ENCODE measurements at places on chromosomes 5 and 9.

- no peak for DNase-seq
Observed at GRCh38 chr9:127059765-127060361, 62.6 kb downstream of the ANGPTL2 start.

DNA sequence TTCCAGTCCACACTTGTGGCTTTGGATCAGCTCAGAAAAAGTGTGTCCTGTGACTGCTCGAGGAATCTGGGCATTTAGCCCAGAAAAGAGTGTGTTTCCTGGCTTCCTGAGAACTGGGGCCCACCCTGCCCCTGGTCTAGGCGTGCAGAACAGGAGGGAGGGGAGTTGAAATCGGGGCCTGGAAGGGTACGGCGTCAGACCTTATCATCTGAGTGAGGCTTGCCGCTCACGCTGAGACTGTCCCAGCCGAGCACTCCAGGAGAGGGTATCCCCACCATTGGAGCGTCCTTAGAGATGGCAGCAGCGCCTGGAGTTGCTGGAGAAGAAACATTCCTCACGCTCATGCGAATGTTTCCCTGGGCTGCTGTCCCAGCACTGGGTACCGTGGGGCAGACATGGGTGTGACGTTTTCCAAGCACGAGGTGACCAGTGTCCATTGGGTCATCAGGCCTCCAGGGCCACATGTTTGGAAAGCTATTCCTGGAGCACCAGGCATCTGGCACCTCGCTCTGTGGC lies 22.5 kb downstream of the NEK6 start:
- DNase-seq = no peak

- no peak for DNase-seq
Observed at GRCh38 chr9:107281922-107282667, 984 bp upstream of the RAD23B start.

GRCh38 chr5:140039561-140039960 lies 3.5 kb downstream of the NRG2 start:
- DNase-seq = no peak

GRCh38 chr5:69231851-69232250 lies 2.8 kb upstream of the CDK7 start:
- no peak for DNase-seq

GRCh38 chr5:144369006-144369405 lies 198.3 kb downstream of the KCTD16 start:
- no peak for DNase-seq

DNA sequence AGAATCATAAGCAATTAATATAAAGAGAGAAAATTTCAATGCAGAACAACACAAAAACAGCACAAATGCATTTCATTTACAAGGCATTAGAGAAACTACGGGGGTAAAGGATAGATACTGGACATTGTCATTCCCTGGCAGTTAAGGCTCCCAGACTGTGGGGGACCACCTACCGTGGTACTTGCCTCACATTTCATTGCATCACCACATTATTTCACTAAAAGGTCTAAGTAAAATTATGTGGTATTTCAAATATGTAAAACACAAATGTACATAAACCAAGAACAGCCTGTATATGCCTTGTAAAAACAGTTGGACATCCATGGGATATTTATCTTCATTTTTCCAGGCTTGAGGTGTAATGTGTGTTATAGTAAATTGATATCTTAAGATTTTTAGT lies 571.2 kb upstream of the ZNF462 start:
- DNase-seq = no peak

DNA sequence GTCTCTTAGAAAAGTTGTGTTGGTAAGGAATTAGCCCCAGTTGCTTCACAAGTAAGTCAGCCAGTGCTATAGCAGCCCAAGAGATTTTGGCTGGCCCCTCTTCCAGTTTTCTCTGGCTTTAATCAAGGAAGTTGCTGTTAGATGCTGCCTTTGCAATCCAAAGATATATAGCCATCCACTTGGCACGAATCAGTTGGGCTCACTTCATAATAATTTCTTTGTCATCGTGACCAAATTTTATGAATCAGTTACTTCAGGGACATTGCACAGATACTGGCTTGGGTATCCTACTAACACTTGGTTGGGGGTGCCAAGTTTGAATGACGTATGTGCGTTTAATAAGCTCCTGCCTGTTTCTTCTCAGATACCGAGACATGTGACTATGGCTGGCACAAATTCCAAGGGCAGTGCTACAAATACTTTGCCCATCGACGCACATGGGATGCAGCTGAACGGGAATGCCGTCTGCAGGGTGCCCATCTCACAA lies 81.5 kb downstream of the VCAN start:
- DNase-seq = no peak

Measured in activated gamma-delta T cell treated with Interleukin-2 at 50 U/mL for 16 hours (primary cell).